ENCODE measurements at places on chromosomes 5 and 9.

DNA sequence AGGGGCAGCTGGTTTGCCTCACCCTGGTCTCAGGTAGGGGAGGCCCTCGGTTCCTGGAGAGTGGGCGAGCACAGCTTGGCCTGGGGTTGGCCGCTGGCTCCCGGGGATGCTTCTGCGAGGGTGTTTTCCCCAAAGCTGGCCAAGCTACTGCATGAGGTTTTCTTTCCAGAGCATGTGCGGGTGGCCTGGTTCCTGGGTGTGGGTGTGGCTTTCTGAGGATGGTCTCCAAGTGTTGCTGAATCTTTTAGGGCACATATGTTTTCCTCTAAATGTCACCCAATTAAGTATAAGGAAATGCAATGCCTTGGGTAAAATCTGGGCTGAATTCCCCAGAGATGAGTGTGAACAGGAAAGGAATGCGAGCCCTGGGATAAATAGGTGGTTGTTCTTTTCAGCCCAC lies 115.8 kb upstream of the ICE1 start:
- DNase-seq = peak; percentile 39

- no peak for DNase-seq
Measured at GRCh38 chr5:57410374-57411320, 72.0 kb downstream of the ACTBL2 start.

- DNase-seq = no peak
Measured at GRCh38 chr9:87530716-87531115, 33.0 kb downstream of the DAPK1 start.

GRCh38 chr9:95025213-95026147 lies 292.0 kb downstream of the FANCC start:
- DNase-seq = no peak

DNA sequence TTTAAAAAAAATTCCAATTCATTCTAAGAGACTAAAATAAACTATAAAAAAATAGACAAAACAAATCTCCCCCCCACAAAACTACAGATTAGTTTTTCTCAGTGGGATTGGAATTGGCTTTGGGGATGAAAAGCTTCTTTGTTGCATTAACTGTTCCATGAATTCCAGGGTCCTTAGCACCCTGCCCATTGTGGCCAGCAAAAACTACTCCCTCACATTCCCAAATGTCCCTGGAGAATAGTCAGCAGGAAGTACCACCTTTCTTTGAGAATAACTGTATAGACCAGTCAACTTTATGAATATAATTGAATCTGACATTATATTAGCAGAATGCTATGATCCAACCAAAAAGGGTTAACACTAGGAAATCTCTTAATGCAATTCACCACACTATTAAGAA lies 147.9 kb downstream of the LPAR1 start:
- no peak for DNase-seq

GRCh38 chr9:95483431-95483830 lies 33.3 kb downstream of the PTCH1 start:
- no peak for DNase-seq

GRCh38 chr5:156120777-156121176 lies 206.2 kb upstream of the SGCD start:
- DNase-seq = peak; percentile 66

DNA sequence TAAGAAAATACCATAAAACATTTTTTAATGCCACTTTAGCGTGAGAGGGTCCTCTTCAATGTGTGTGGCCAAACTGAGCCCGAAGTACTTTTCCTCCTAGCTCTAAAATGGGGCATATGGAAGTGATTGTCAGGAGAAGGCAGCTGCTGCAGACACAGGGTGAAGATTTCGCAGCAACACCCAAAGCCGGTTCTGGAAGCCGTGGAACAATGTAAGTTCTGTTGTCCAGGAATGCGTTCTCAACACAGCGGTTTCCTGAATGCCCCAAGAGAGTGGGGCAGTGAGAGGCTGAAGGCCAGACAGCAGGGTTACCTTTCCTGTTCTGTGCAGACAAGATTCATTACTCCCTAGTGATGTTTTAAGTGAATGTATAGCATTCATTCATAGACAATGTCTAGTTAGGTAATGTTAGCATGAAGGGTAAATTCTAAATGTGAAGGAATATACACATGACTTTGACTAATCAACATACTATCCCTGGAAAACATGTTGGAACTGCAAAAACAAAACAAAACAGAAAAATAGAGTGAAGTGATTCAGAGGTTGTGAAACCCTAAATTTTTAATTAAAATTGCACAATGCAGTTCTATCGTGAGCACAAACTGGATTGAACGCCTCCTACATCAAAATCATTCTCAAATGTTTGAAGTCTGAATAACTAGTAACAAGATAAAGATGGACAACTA lies 197.0 kb upstream of the SEMA6A start:
- DNase-seq = peak; percentile 50

DNA sequence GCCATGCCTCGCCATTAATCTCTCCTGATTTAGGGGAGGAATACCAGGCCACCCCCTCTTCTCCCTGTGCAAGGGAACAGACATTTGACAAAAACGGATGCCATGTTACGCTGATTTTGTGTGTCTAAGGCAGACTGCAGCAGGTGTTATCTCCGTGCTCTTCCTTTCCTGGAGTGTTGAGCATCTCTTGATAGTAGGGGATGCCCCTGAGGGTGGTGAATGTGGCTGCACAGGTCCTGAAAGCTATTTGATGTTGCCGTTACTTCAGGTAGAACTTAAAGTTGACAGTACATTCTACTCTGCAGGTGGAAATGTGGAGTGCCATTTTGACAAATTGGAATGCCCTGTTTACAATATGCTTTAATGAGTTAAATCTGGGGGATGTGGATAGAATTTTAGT lies 21.5 kb downstream of the TENT4A start:
- DNase-seq = no peak

GRCh38 chr9:84755380-84755779 lies 85.9 kb downstream of the NTRK2 start:
- DNase-seq = no peak

DNA sequence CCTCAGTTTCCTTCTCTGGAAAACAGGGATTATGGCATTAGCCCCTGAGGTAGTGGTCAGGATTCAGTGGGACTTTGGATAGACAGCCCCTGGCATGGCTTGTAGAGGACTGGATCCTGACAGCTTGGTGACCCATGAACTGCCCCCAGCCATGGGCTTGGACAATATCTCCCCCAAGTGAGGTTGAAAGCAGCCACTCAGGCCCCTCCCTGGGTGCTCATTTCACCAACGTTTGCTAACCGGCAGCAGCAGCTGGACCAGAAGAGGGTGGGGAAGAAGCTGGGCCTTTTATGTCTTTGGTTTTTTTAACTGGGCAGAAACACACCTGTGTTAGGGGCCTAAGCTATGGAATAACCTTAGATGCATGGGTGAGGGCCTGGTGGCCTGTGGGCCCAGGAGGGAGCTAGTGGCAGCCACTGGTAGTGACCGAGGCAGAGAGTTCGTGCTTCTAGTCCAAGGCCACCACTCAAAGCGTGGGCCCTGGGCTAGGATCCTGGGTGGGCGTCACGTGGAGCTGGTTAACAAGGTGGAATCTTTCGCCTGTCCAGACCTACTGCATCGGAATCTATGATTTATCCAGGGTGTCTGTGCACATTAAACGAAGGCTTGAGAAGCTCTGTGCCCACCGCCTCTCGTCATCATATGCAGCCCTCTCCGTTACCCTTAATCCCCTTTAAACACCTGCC lies 1.9 kb downstream of the SLC2A8 start:
- DNase-seq = no peak

DNA sequence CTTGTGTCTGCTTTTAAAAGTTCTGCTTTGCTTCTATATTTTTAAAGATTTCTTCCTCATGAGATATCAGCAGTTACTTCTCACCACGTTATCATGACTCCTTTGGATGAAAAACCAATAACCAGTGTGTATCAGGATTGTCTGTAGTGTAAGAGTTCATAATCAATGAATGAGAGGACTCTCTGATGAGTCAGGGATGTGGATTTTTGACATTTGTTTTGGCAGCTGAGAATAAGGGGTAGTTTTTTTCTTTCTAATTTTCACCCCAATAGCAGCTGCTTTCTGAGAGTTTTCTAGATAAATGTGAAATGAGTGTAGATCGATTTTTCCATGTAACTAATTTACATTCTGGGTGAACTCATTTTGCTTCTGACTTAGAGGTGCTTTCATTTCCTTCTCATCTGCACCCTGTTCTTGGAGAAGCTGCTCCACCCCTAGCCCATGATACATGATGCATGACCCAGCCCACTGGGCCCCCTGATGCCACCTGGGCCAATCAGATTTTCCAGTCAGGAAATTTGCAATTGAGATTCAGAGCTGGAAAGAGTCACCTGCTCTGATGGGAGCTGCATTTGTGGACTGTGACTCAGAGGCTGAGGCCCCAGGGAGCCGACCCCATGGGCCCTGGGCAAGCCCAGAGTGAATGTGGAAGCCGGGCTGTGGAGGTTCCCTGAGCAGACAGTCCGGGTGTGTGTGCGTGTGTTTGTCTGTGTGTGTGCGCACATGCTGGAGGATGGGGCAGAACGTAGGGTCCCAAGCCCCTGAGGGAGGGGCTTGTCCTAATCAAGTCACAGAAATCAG lies 159.3 kb downstream of the RGS3 start:
- DNase-seq = peak; percentile 53

DNA sequence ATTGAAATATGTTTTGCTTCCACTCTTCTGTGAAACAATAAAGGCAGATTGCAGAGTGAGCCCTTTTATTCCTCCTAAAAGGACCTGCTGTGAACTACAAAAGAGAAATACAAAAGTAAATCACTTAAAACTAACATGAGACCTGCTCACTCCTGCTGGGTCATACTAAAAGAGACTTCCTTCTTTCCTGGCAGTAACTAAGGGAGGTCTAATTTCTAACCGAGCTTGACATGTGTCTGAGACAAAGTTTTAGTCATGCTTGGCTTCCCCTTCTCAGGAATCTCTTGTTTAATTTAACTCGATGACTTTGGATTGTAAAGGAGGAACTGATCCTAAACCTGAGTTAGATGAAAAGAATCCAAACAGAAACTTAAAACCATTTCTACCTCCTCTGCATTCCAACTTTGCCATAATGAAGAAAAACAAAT lies 86.4 kb upstream of the CDH6 start:
- DNase-seq = no peak

GRCh38 chr5:132493821-132494220 lies 3.2 kb upstream of the IRF1 start:
- peak; percentile 10 for DNase-seq

- no peak for DNase-seq
Measured at GRCh38 chr9:133116346-133117231, 4.5 kb downstream of the RALGDS start.

DNA sequence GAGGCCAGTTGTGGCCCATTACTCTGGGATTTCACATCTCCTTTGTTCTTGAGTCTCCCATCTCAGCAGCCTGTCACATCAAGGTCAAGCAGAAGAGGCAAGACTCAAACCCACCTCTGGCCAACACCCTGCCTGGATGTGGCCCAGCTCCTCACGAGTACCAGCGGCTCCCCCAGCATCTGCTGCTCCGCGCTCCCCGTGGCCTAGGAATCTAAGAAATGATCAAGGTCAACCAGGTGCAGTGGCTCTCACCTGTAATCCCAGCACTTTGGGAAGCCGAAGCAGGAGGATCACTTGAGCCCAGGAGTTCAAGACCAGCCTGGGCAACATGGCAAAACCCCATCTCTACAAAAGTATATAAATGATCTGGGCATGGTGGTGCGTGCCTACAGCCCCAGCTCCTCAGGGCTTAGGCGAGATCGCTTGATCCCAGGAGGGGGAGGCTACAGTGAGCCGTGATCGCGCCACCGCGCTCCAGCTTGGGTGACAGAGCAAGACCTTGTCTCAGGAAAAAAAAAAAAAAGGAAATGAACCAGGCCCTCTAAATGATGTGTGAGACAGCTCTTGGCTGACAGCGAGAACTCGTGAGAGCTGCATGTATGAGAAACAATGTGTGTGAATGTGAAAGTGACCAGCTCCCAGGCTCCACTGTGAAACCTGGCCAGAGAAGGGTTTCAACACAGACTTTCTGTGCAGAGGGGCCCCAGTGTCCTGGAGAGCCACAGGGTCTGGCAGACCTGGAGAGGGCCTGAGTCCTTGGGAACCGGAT lies 61.6 kb upstream of the ANGPTL2 start:
- DNase-seq = peak; percentile 77

DNA sequence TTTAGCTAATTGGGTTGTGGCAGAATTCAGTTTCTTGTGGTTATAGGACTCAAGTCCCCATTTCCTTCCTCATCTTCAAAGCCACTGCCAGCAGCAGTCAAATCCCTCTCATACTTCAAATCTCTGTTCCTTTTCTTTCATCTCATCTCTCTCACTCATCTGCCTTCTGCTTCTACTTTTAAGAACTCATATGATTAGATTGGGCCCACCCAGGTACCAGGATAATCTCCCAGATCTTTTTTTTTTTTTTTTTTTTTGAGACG lies 8.0 kb upstream of the REEP5 start:
- no peak for DNase-seq

GRCh38 chr5:59584858-59585846 lies 308.4 kb downstream of the PDE4D start:
- no peak for DNase-seq

All from femur (tissue), 1 donor.